ENCODE measurements at places on chromosomes 16 and 17. TPM values are rescaled to one million over a fixed set of nuclear protein-coding genes. Genes with fewer than 3 reads are reported as not detected.

The NPIPB9 gene
- total RNA-seq, result 2.0 TPM

The RASD1 gene
- total RNA-seq, result 7.4 TPM

The SYNGR3 gene
- 64.4 TPM for total RNA-seq

The TP53I13 gene
- 4.4 TPM for total RNA-seq

The ZC3H7A gene
- 46.7 TPM for total RNA-seq

The CFAP20 gene
- total RNA-seq, result 67.6 TPM

The KRTAP4-5 gene
- not detected for total RNA-seq

The VASN gene
- total RNA-seq, result 2.5 TPM

The BIRC5 gene
- total RNA-seq, result 3.2 TPM

The MT1M gene
- 0.74 TPM for total RNA-seq

The SOX15 gene
- 0.49 TPM for total RNA-seq

The YBX2 gene
- total RNA-seq, result 1.2 TPM

The P2RX1 gene
- total RNA-seq, result under 0.01 TPM

The MEFV gene
- total RNA-seq, result under 0.01 TPM

The KRTAP9-4 gene
- total RNA-seq, result not detected

The FOXF1 gene
- 0.49 TPM for total RNA-seq

The DPEP3 gene
- total RNA-seq, result 0.25 TPM

The KRT24 gene
- not detected for total RNA-seq

The TP53TG3B gene
- not detected for total RNA-seq

The BEAN1 gene
- total RNA-seq, result 3.9 TPM

The CD300C gene
- total RNA-seq, result under 0.01 TPM

The TMEM238L gene
- not detected for total RNA-seq

The AHSP gene
- total RNA-seq, result 4.9 TPM

The ZKSCAN2 gene
- 14.5 TPM for total RNA-seq

The SPATA22 gene
- 0.98 TPM for total RNA-seq

The C17orf78 gene
- total RNA-seq, result not detected

The PMFBP1 gene
- 0.49 TPM for total RNA-seq

The ORAI3 gene
- 2.7 TPM for total RNA-seq

The C16orf74 gene
- 0.98 TPM for total RNA-seq

The CLEC10A gene
- not detected for total RNA-seq

The CACNG3 gene
- total RNA-seq, result 5.2 TPM

The KRT28 gene
- 0.25 TPM for total RNA-seq

The KRTAP9-2 gene
- total RNA-seq, result not detected

The GRAPL gene
- 0.25 TPM for total RNA-seq

The NECAB2 gene
- total RNA-seq, result 3.0 TPM

All from temporal lobe (tissue), 4 donors.